Fibroblast of skin of back (primary cell): ENCODE measurements at places on chromosomes 5 and 9.

GRCh38 chr5:93461756-93462155, 119.3 kb downstream of the NR2F1-AS1 start:
- DNase-seq: peak; percentile 59

- no peak for DNase-seq
Measured at GRCh38 chr9:125579030-125579932, 127.7 kb downstream of the MAPKAP1 start.

DNA sequence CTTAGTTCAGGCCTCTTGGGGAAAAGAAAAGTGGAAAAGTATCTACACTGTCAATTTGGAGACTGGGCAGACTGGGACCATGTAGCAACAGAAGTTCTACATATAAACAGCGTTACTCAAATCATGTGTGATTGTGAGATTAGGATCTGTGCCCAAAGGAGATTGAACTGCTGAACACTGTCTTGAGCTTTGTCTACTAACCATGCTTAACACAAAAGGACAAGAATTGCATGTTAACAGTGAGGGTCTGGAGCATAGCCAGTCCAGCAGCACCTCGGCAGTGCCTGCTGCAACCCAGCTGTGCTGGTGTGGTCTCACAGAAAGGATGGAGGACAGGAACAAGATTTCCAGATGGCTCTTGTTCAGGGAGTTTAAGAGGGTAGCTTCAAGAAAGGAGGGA, 5.7 kb downstream of the PAM start:
- DNase-seq: no peak

- DNase-seq: no peak
Measured at GRCh38 chr5:54317511-54318260, 7.3 kb upstream of the ARL15 start.

DNA sequence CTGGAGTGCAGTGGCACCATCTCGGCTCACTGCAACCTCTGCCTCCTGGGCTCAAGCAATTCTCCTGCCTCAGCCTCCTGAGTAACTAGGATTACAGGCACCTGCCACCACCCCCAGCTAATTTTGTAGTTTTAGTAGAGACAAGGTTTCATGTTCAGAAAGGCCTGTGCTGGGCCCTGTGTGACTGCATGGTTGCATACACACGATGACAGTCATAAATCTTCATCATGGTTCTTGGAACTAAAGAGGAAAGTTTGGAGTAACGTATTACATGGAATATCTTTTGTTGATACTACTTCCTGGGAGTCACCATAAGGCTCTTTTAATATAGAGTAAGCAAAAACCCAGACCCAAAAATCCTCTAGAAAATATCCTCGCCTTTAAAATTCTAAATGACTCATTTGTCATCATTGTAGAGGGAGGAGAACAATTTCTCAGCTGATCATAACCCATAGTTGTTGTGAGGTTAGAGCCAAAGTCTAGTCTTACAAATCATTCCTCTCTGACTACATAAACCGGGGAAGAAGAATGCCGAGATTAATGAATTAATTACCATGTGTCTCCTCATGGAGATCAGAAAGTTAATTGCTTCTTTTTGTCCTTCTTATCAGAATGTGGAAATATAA, 47.0 kb downstream of the KLF9 start:
- DNase-seq: no peak

DNA sequence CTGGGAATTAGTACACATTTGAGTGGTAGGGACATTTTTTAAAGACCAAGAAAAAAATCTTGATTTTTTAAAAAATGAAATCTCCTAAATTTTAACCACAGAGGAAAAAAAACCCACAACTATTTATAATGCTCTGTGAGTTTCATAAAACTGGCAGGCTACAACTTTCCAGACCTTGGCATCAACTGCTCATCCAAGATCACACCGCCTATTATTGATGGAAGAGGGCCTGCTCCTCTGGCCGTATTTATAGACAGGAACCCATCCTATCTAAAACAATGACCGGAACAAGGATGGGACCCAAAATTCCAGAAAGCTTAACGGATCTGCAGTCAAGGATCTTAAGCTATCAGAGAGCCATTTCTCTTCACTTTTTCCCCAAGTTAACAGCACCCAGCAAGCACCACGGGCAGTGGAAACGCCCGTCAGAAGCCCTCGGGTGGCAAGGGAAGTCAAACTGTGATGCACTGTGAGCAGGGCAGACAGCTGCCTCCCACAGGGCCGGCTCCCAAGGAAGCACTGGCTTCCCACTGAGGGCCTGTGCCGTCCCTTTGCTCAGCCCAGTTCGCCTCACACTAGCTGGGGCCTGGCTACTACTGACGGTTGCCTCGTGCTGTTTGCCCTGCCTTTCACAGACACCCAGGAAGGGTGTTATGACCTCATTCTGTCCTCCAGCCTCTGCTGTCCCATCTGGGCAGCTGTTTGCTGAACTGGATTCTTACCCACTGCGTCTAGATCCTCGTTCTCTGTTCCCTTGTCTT, 62.8 kb downstream of the CDC14B start:
- no peak for DNase-seq

DNA sequence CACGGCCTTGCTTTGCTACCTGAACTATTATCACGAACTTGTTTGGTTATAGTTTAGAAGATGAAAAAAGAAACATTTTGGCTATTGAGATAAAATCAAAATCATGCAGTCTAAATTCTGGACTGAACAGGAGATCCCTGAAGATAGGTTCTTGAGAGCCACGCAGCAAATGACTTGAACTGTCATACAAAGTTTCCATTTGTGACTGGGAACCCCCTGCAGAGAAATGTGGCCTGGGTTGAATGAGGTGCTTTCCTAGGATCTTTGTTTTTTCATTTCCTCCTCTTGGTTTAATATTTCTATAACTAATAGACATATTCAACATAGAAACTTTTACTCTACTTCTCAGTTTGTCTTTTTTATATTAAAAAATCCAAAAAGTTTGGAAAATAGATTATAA, 184.7 kb upstream of the TRPM3 start:
- DNase-seq: no peak

DNA sequence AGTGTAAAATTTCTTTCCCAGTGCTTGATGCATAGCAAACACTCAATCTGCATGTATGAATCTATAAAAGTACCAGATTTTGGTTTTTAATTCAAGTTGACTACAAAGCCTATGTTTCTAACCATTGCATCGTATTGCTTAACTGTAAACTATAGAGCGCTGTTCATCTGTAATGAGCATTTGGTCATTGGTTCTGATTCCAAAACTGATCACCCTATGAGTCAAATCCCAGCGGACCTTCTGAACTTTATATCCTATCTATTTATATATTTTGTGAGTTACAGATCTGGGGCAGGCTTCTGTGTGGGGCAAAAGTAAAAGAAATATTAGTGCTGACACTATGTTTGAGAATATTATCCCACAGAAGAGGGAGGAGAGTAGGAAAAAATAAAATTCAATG, 305.7 kb upstream of the TNC start:
- DNase-seq: no peak

- no peak for DNase-seq
Measured at GRCh38 chr5:171774418-171774817, 11.2 kb upstream of the SMIM23 start.

GRCh38 chr5:74579215-74579614, 61.3 kb downstream of the ENC1 start:
- DNase-seq: no peak

DNA sequence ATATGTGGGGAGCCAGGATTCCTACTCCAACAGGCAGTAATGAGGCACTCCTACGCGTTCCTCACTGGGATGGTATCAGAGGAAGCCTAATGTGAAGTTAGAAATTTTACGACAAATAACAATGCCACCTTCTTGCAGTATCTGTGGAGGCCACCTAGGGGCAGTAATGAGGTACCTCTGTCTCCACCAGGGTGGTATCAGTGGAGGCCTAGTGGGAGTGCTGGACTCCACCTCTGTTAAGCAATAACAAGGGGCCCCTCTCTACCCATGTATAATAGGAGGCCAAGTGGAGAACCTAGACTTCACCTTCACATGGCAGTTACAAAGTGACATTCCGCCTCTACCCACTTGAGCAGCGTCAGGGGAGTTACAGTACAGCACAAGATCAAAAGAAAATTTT, 147.9 kb downstream of the PLPPR1 start:
- DNase-seq: no peak

GRCh38 chr5:177966009-177966838, 29.8 kb downstream of the PROP1 start:
- no peak for DNase-seq

DNA sequence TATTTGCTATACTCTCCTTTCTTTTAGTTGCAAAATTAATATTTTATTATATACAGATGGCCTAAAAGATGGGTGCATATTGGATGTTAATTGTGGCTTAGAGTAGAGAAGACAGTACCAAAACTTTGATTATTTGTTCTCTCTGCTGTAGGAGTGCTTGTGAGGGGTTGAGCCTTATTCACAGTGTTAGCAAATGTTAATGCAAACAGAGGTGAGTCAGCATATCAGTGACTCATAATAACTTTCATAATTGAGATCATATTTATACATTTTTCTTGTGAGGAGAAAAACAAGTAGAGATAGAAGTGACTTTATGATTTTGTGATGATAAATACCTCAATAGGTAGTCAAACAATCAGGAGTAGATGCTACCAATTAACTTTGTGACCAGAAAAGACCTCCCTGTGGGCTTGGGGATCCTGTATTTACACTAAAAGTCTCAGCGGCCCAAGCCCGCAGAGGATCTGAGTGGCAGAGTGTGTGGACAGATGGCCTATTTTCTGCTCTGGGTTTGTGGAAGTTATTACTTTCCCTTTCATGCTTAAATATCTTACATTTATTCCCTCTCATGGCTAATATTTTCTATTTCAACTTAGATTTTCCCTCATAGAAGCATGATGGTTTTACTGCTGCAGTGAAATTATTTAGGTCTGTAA, 226.5 kb downstream of the TAF11L14 start:
- peak; percentile 58 for DNase-seq

DNA sequence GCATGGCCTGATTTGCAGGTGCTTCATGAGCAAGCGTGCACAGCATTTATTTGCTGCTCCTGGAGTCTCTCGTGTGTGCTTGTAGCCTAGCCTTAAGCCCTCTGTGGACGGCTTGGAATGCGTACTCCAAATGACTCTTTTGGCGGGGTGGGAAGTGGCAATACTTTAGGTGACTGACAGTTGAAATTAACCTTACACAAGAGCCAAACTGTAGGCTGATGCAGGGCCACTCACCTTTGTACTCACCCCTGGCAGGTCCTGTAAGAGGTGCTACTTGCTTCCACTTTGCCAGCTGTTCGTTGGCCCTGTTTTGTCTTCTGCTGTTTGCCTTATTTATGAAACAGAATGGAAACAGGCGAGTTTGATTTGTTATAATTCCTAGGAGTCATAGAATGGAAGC, 22.9 kb downstream of the TENT4A start:
- no peak for DNase-seq

DNA sequence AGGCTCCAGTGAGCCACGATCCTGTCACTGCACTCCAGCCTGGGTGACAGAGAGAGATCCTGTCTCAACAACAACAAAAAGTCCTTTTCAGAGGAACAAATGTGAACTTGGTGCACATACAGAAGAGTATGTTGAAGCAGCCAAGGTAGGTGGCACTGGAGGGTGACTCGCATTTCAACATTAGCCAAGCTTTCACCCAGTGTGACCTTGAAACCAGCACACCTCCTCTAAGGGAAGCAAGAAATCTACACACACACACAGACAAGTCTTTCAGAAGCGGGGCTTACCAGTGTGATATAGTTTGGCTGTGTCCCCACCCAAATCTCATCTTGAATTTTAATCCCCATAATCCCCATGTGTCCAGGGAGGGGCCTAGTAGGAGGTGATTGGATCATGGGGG, 225.2 kb downstream of the SEMA5A start:
- DNase-seq: no peak

- DNase-seq: no peak
Measured at GRCh38 chr5:95358848-95359247, 32.3 kb upstream of the FAM81B start.

DNA sequence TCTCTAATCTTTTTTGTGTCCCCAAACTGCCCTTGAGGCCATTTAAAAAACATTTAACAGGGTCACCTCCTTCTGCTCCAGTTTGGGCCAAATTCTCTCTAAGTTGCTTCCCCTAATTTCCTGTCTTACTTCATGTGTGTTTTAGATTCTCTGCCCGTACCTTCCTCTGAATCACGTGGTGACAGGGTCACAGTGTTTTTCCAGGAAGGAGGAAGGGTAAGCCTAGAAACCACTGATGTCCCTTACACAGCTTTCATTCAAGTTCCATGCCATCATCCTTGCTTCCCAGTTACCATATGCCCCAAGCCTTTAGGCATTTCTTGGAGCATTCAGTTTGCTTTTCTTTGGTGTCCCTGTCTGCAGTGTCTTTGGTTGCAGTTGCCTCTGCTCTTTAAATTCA, 42.4 kb upstream of the MACIR start:
- peak; percentile 31 for DNase-seq

DNA sequence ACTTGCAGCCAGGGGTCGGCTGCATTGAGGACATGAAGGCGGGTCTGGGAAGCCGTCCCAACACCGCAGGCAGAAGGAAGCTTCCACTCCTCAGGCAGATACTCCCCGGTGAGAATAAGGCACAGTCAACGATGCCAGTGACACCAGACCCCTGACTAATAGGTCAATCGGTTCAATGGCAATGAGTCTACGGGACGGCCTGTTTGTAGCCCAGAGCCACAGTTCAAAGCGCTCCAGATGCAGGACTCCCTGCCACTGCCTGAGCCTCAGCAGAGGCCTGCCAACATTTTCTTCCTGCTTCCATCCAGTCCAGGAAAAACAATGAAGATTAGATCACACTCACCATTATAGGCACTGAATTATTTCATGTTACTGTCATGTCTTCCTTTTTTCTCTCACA, 84.5 kb upstream of the SIMC1 start:
- DNase-seq: peak; percentile 12

GRCh38 chr9:93048566-93049448, 9.7 kb upstream of the SUSD3 start:
- no peak for DNase-seq

GRCh38 chr5:40221796-40222195, 457.9 kb upstream of the PTGER4 start:
- DNase-seq: peak; percentile 97

DNA sequence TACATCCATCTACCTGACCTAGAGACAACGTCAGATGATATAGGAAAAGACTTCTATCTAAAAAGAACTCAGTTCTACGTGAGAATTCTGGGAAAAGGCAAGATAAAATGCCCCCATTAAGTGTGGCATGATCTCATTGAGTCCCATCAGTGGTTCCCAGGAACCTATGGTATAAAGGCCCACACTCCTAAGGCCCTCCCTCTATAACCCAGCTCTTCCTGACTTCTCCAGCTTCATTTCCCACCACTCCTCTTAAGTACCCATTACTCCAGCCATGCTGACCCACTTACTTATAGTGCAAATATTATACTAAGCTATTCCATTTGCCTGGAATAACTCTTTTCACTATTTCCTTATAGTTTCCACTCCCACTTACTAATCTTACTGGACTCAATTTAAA, 95.4 kb upstream of the NR5A1 start:
- DNase-seq: no peak

DNA sequence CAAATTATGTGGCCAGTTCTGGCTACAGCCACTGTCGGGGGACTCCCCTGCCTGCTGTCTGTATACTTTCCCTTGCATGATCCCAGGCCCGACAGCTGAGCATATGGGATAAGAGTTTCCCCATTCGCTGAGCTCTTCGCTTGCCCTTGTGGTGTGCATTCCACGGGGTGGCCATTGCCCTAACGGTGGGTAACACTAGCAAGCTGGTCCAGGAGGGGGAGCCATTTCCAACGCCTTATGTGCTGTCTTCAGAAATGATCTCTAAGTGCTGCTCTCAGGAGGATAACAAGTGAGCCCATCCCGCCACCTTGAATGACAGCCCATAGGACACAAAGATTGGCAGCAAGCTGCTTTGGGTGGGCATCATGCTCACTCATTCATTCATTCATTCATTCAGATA, 190.9 kb downstream of the FSTL4 start:
- peak; percentile 12 for DNase-seq

GRCh38 chr9:137168904-137169856, 671 bp downstream of the LRRC26 start:
- DNase-seq: no peak
